NCI-H2081 treated with DMSO at 0.1 percent for 48 hours (cell line): ENCODE measurements at places on chromosomes 2 and 18.

GRCh38 chr2:64142741-64143168 lies 1.5 kb downstream of the PELI1 start:
- no peak for DNase-seq

DNA sequence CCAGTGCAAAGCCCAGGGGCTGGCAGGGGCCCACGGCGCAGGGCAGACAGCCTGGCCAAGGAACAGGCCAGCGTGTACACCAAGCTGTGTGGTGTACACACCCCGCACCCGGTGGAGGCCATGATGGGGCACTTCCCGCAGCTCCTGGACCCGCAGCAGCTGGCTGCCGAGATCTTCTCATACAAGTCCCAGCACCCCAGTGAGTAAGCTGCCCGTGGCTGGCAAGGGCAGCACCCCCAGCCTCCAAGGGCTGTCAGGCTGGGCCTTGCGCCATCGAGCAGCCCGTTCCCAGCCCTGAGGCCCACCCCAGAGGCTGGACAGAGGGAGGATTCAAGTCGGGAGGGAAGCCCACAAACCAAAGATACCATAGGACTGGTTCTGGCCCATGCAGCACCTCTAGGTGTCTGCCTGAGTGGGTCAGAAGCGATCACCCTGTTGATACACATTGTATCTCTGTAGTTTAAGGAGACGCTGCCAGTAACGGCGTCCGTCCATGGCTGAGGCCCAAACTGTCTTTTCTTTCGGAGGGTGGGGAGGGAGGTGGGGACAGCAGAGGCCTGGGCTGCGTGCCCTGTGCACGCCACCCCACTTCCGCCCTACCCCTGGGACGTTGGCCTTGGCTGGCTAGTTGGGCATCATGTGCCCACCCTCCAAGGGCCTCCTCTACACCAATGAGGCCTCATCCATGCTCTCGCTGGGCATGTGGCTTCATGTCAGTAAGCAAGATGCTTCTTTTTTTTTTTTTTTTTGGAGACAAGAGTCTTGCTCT lies 16.8 kb upstream of the MTERF4 start:
- DNase-seq, result no peak

DNA sequence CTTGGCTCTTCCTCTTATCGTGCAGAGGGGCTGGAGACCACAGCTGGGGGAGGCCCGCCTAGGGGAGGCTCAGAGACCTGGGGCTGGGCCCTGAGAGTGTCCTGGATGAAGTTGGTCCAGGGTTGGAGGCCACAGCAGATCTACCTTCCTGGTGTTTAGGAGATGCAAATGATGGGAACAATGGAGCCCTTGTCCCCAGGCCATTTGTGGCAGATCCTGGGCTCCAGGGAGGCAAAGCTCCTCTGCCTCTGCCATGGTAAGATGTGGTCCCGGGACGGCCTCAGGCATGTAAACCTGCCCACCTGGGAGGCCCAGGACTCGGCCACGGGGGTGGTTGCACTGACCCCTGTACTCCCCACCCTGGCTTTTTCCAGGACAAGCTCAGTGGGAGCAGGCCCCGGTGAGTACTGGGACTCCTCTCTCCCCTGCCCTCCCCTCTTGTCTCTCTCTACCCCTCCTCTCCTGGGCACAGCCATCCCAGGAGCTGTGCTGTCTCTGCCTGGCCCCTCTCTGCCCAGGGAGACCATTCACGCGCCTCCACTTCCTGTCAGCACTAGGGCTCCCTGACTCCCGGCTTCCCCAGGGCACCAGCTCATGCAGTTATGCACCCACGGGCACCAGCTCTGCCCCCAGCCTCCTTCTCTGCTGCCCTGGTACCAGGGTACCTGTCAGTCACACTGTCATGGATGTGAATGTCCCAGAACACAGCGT lies 10.9 kb downstream of the SH2D6 start:
- DNase-seq, result no peak

GRCh38 chr18:24089515-24090337 lies 49.1 kb upstream of the CABYR start:
- DNase-seq, result no peak

DNA sequence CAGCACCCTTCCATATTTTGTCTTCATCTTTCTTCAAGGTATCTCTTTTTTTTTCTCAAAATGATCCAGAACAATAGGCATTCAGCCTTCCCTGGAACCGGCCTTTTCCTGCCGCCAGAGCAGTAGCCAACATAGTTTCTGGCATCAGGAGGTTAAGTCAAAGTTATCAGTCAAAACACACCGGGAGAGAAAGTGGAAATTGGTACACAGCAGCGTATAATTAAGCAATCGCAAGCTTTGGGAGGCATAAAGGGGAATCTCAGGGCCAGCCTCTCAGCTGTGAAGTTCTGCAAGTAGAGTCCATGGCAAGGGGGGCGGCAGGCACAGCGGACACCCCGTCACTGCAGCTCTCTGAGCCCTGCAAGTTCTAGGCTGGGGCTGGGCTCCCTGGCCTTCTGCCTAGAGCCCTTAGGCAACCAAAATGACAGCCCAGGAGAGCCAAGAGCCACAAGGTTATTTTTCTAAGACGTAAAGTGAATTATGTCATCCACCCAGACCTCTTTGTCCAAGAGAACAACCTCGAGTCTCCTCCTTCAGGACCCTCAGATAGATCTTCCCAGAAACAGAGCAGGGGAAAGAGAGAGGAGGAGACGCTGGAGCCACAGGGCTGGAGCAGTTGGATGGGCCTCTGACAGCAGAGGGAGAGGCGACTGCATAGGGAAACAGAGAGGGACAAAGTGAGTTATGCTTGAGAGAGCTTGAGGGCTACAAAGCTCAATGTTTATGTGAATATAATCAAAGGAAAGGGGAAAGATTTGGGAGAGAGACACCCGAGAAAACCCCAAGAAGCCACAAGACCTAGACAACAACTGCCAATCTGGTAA lies 114.7 kb downstream of the BCL2L11 start:
- no peak for DNase-seq

DNA sequence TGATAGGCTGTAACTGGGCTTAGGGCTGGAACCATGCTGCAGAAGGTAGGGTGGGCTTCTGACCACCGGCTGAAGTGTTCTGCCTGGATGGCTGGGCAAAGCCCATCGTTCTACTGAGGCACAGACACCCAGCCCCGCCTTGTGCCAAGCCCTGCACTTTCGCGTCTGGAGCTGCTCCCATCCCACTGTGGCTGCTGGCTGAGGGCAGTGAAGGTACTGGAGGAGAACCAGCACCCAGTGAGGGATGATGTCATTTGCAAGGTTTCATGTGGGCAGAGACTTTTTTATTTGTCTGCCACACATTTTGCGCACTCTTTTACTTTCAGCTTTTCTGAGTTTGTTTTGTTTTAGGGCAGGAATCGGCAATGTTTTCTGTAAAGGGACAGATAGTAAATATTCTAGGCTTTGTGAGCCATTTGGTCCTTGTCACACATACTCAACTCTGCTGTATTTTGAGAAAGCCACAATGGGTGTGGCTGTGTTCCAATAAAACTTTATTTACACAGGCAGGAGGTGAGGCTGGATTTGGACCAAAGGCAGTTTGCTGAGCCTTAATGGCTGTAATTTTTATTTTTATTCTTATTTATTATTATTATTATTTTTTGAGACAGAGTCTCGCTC lies 85.6 kb downstream of the ASB1 start:
- DNase-seq, result no peak

- no peak for DNase-seq
Observed at GRCh38 chr18:58362829-58363271, 266.0 kb downstream of the ALPK2 start.

DNA sequence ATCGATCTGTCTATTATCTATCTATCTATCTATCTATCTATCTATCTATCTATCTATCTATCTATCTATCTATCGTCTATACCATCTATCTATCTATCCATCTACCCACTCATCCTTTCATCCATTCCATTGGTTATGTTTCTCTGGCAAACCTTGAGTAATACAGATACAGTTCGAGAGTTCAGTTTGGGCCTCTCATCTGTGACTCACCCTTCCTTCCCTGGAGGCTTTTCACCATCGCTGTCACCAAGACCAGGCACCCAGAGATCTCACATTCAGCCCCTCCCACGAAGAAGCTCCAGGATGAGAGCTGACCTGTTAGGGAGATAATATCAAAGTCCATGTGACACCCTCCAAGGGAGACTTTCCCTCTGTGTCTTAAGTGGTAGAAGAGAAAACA lies 164.1 kb upstream of the CELF4 start:
- DNase-seq, result no peak

- no peak for DNase-seq
Observed at GRCh38 chr2:43032213-43033015, 194.0 kb downstream of the ZFP36L2 start.

DNA sequence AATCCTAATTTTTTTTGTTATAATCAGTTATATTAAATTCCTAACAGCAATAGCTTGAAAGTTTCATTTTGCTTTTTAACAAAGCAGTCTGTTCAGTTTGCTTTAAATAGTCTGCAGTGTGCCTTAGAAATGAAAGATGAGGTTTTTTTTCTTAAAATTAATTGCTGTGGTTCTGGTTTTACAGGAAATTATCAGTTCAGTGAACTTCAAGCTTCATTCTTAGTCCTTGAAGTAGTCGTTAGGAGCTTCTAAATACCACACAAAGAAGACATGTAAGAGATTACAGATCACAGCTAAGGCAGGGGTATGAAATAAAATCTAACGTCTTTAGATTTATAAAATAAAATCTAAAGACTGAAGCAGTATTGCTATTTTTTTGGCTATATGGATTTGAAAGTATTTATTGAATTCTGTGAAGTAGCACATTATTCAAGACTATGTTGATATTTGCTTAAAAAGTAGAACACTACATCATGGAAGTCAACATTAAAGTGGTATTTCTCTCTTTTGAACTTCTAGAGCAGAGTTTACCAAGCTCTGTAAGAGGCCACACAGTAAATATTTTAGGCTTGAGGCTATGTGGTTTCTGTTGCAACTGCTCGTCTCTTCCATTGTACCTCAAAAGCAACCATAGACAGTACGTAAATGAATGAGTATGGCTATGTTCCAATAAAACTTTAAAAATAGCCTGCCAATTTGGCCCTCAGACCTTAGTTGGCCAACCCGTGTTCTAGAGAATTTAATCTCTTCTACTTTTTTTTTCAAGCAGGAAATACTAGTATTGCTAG lies 81.5 kb upstream of the STON1 start:
- DNase-seq, result no peak

DNA sequence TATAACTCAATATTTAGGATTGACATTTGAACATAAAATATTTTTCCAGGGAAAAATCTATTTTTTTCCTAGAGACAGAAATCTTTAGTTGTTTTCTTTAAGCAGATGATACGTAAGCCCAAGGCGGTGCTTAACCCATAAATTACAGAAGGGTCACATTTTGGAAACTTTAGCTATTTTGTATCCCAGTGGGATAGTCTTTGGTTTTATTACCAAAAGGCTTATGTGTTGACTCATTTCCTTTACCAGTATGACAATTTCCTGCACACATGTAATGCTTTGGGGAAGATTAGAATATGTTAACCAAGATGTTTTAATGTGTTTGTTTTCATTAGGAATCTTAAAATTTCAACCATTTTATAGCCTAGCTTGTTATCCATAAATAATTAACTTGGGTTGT lies 24.8 kb downstream of the DYNC1I2 start:
- DNase-seq, result no peak

- DNase-seq, result no peak
Observed at GRCh38 chr2:215320679-215321078, 8.8 kb downstream of the ATIC start.
